Gastrocnemius medialis (tissue), 4 donors: ENCODE measurements at places on chromosomes 11 and 22. TPM values are rescaled to one million over a fixed set of nuclear protein-coding genes. Genes with fewer than 3 reads are reported as not detected.

Gene DGCR6
- 14.5 TPM for total RNA-seq

GRCh38 chr11:134725716-134726639, 313.9 kb upstream of the B3GAT1 start:
- no peak overlapping the region for H3K4me3 ChIP-seq
- no peak for DNase-seq
- H3K36me3 ChIP-seq, result no peaks in the 10 kb centered on the region
- no peaks in the 10 kb centered on the region for H3K27me3 ChIP-seq
- no peaks in the 10 kb centered on the region for H3K4me1 ChIP-seq

GRCh38 chr11:117299351-117300282, 8.5 kb downstream of the BACE1-AS start:
- no peak overlapping the region for H3K27ac ChIP-seq
- H3K36me3 ChIP-seq, result no peaks in the 10 kb centered on the region
- no peaks in the 10 kb centered on the region for H3K27me3 ChIP-seq

GRCh38 chr22:35630387-35630793, 13.3 kb upstream of the MB start:
- peaks cover 5% of the 10 kb centered on the region for H3K4me1 ChIP-seq
- no peak overlapping the region for H3K27ac ChIP-seq
- H3K36me3 ChIP-seq, result no peaks in the 10 kb centered on the region
- H3K4me3 ChIP-seq, result no peak overlapping the region

GRCh38 chr11:60513496-60514460, 1.4 kb upstream of the MS4A13 start:
- DNase-seq, result no peak
- no peaks in the 10 kb centered on the region for H3K27me3 ChIP-seq
- no peaks in the 10 kb centered on the region for H3K36me3 ChIP-seq
- no peak overlapping the region for H3K27ac ChIP-seq

- H3K4me1 ChIP-seq, result peaks cover 5% of the 10 kb centered on the region
- no peak overlapping the region for H3K27ac ChIP-seq
- no peaks in the 10 kb centered on the region for H3K36me3 ChIP-seq
- peak; percentile 41 for DNase-seq
- no peak overlapping the region for H3K4me3 ChIP-seq
These were observed 5.1 kb upstream of the CDKN1C start for GRCh38 chr11:2890466-2891294.

- H3K27ac ChIP-seq, result no peak within 1 kb of the TSS
- no peaks in the 10 kb centered on the region for H3K4me1 ChIP-seq
- no peak within 1 kb of the TSS for H3K4me3 ChIP-seq
- no peak for DNase-seq
- no peaks in the 10 kb centered on the region for H3K27me3 ChIP-seq
- no peaks in the 10 kb centered on the region for H3K36me3 ChIP-seq
These were observed at the start of gene HEPHL1 for GRCh38 chr11:94020777-94021481. Gene HEPHL1, plus strand, starts transcription at chr11:94021354. Its CDS starts 15 bp downstream, at chr11:94021369.

- H3K4me1 ChIP-seq, result peaks cover 5% of the 10 kb centered on the region
- no peaks in the 10 kb centered on the region for H3K36me3 ChIP-seq
- no peaks in the 10 kb centered on the region for H3K27me3 ChIP-seq
- peak within 1 kb of the TSS; percentile 89 for H3K27ac ChIP-seq
- H3K4me3 ChIP-seq, result peak within 1 kb of the TSS; percentile 80
These were observed at the start of gene NUDT8 for GRCh38 chr11:67629386-67630227. Gene NUDT8, minus strand, starts transcription at chr11:67629937. Its CDS starts 26 bp downstream, at chr11:67629911.

GRCh38 chr11:134846328-134847082, 434.5 kb upstream of the B3GAT1 start:
- no peak for DNase-seq
- H3K27ac ChIP-seq, result no peak overlapping the region
- H3K36me3 ChIP-seq, result no peaks in the 10 kb centered on the region
- no peaks in the 10 kb centered on the region for H3K4me1 ChIP-seq
- no peaks in the 10 kb centered on the region for H3K27me3 ChIP-seq
